Stimulated activated effector memory CD8-positive, alpha-beta T cell treated with anti-CD3 and anti-CD28 coated beads, Interleukin-12 subunit alpha, Interleukin-12 subunit beta, amount 100 ng/mL, for 72 hours (primary cell): ENCODE measurements at places on chromosomes 16 and 17.

GRCh38 chr17:77594416-77595209, 363.9 kb upstream of the TNRC6C start:
- no peak for DNase-seq

GRCh38 chr17:57533684-57534305, 211.3 kb downstream of the CCDC182 start:
- DNase-seq: no peak

DNA sequence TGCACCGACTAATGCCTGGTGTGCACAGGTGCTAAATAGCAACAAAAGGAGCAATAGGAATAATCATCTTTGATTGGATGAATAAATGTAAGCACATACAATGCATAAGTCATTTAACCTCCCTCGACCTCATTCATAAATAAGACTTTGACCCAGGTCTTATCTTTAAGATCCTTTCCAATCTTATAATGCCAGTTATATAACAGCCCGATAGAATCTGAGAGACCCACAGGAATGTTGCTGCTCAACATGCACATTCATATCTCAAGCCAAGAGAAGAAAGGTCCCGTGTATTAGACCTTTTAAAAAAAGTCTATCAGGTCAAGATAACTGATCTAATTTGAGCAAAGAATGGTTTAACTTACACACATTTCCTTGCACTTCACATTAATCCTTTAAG, 146.8 kb upstream of the SOX9 start:
- no peak for DNase-seq

DNA sequence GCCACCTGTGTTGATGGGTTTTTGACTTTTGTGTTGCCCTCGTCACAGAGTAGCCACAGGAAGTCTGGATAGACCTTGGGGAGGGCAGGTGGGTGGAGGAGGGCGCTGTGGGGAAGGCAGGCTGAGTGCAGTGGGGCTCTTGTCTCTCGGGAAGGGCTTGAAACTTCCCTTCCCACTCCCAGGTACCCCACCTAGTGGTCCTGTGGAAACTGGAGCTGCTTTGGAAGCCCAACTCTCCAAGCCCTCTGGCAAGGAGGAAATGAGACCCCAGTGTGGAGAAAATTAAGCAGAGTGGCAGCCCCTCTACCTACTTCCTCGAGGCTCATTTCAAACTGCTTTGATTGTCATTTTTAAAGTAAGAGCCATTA, 9.2 kb downstream of the CA5A start:
- DNase-seq: no peak

GRCh38 chr16:87323727-87324410, 6.7 kb upstream of the C16orf95 start:
- no peak for DNase-seq

DNA sequence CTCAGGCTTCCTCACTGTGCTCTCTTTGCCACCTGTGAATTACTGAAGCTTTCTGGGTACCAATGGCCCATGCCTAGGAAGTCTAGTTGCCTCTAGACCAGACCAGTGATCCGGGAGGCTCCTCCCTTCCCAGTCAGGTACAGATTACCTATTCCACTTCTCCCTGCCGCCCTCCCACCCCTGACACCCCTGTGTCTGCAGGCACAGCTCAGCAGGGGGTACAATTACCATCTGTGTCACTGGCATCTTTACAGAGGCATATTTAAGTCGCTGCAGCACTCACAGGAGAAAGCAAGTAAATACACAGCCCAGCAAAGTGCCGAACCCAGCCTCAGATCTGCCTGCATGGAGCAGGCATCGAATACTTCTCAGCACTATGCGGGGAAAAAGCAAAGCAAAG, 5.3 kb upstream of the WSCD1 start:
- no peak for DNase-seq

GRCh38 chr17:29575511-29576213, 7.2 kb downstream of the TP53I13 start:
- DNase-seq: no peak

DNA sequence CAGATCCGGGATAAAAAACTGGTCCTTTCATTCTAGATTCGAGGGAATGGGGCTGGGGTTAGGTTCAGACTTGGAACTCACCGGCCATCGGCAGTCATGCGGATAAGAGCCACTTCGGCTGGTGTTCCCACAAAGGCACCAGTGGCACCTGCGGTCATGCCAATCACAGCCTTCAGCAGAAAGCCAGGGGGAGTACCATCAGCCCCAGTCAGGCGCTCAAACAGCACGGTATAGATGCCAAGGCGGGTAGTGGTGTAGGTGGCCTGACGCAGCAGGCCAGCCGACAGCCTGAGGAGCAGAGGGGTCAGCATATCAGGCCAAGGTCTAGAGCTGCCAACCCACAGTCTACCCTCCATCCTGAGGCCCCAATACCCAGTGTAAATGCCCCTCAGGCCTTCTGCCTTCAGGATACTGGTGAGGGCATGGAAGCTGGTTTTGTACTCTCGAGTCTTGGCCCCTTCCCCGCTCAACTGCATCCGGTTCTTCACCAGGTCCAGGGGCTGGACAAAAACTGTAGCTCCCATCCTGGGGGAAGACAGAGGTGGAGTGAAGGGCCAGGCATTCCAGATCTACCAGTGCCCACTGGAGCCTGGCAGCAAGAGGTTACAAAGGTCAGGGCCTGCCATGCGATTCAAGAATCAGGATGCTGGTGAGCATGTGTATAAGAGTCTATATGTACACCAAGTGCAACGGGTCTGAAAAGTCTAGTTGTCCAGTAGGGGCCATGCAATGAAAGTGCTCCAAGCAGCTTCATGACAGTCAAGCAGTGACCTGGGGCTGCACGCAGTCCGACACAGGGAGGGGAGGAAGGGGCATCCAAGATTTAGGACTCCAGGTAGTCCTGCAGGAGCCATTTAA, 929 bp downstream of the SLC25A11 start:
- DNase-seq: no peak

DNA sequence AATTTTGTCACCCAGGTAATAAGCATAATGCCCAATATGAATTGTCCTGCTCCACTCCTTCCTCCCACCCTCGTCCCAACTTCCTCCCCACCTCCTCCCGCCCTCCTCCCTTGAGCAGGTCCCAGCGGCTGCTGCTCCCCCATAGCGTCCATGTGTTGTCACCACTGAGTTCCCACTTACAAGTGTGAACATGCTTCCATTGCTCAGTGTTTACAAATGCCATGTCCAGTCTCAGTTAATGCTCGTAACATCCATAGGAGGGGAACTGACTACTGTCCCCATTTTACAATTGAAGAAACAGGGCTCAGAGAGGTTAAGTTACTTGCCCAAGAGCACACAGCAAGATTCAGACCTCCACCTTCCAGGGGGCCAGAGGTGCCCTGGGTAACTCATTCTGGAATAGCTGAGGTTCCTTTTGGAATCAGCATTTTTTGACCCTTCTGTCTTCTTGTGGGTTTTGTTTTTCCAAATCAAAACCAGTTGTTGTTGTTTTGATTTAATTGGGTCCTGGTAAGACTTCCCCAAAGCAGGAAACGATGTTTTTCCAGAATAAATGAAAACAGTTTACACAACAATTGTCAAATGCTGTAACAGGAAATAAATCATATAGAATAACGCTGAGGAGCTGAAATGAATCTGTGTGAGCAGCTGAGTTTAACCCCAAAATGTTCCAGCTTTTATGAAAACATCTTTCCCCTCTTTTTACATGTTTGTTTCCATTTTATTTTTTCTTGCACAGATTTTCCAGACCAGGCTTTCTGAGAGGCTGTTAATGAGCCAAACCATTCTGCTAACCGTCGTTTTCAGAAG, 73.9 kb downstream of the ZDHHC7 start:
- no peak for DNase-seq
